Right lobe of liver (tissue), 6 donors: ENCODE measurements at places on chromosomes 3 and 15. TPM values are rescaled to one million over a fixed set of nuclear protein-coding genes. Genes with fewer than 3 reads are reported as not detected.

Gene TMEM207
- total RNA-seq, result not detected

Gene GP5
- total RNA-seq, result 0.19 TPM

DNA sequence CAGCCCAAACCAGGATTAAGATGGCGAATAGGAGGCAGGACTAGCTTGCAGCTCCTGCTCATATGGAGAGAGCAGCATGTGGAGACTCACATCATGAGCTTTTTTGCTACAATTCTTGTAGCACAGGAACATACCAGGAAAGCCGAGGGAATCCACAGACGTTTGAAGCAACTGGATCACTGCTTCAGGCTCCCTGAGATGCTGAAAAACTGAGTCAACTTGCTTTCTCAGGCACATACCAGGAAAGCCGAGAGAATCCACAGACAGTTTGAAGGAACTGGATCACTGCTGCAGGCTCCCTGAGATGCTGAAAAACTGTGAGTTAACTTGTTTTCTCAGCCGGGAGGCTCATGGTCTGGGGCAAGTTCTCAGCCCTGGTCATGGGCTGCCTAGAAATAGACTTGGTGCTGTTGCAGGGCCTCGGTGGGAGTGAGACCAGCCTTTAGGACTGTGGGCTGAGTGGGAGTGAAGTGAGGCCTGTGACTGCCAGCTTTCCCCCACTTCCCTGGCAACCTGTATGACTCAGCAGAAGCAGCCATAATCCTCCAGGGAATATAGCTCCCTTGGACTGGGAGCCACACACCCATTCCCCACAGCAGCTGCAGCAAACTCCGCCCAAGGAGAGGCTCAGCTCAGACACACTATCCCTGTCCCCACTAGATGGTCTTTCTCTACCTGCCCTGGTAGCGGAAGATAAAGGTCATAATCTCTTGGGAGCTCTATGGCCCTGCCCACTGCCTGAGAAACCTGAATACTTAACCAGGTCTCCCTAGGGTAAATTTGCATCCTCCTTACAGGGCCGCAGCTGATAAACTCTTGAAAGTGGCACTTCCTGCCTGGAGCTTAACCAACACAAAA, 51.9 kb upstream of the PFN2 start:
- H3K27ac ChIP-seq, result no peak overlapping the region
- no peaks in the 10 kb centered on the region for H3K36me3 ChIP-seq
- no peaks in the 10 kb centered on the region for H3K27me3 ChIP-seq
- no peaks in the 10 kb centered on the region for H3K4me1 ChIP-seq
- DNase-seq, result no peak

DNA sequence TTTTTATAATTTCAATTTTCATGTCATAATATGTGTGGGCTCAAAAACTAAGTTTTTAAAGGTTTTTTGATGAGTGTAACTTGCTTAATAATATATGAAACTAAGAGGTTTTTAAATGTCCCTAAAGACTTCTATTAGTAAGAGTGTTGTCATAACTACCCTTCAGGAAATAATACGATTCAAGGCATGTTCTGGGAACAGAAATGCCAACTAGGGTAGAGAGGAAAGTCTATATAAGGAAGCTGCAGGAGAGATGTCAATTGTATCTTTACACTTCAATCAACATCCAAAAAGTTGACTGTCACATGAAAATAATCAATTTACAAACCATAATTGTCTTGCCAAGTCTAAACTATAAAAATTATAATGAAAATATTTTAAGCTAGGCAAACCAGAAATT, 76.3 kb downstream of the SMARCC1 start:
- H3K27ac ChIP-seq, result no peak overlapping the region
- no peak for DNase-seq
- peaks cover 6% of the 10 kb centered on the region for H3K36me3 ChIP-seq
- no peaks in the 10 kb centered on the region for H3K4me1 ChIP-seq
- no peaks in the 10 kb centered on the region for H3K27me3 ChIP-seq
- no peak overlapping the region for H3K4me3 ChIP-seq

- H3K4me1 ChIP-seq, result no peaks in the 10 kb centered on the region
- no peaks in the 10 kb centered on the region for H3K27me3 ChIP-seq
- no peak overlapping the region for H3K4me3 ChIP-seq
- no peaks in the 10 kb centered on the region for H3K36me3 ChIP-seq
Observed at GRCh38 chr3:117144853-117145252, 435.3 kb downstream of the TUSC7 start.

- H3K4me3 ChIP-seq, result no peak overlapping the region
- H3K4me1 ChIP-seq, result peaks cover 11% of the 10 kb centered on the region
- no peak overlapping the region for H3K27ac ChIP-seq
- no peaks in the 10 kb centered on the region for H3K36me3 ChIP-seq
- no peak for DNase-seq
Observed at GRCh38 chr3:48069339-48069738, 53.1 kb upstream of the MAP4 start.

DNA sequence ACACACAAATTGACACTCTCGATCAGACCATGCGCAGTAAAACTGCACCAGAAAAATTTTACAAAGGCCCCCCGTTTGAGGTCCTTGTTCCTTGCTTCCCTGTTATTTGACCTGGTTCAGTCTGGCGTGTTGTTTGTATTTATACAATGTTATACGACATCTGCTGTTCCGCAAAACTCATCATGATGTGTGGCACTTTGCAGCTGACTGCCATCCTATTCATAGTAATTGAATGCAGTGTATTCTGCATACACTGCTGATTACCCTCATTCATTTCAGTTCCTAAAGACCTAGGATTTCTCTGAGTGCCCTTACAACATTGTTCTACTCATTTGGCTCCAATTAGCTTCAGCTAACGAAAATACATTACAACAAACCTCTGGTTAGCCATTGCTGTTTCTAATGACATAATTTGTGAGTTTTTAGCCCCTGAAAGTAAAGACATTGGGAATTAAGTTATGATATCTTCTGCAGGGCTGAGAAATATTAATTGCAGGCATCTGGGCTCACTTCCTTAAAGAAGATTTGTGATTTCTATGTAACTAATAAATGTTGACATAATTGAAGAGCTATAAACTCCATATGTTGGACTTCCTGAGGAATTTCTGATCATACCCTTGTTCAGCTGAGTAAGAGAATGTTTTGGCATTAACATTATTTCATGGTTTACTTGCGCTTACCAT, 75.7 kb downstream of the C3orf38 start:
- no peaks in the 10 kb centered on the region for H3K4me1 ChIP-seq
- H3K4me3 ChIP-seq, result no peak overlapping the region
- H3K27ac ChIP-seq, result no peak overlapping the region
- H3K36me3 ChIP-seq, result no peaks in the 10 kb centered on the region
